Fibroblast of skin of left quadriceps (primary cell): ENCODE measurements at places on chromosomes 13 and 19.

- no peak for DNase-seq
Observed at GRCh38 chr13:112060282-112060830, 6.6 kb upstream of the SOX1 start.

- peak; percentile 98 for DNase-seq
Observed at GRCh38 chr19:31214086-31214485, 135.2 kb downstream of the TSHZ3 start.

DNA sequence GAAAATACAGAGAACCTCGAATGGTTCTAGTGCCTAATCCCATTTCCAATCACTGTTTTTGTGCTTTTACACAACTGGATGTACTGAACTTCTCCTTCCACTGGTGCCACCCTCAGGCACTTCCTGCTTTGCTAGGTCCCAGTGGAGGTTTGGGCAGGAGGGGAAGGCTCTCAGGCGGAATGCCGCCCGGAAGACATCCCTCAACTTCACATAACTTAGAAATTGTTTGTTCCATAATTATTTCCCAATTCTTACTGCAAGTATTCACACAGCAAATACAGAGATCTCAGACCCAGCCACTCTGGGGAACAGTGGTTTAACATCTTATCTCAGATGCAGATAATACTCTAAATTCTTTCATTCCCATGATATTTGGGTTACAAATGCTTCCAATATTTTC lies 195.7 kb upstream of the IPO5 start:
- peak; percentile 22 for DNase-seq

- DNase-seq, result peak; percentile 16
Observed at GRCh38 chr19:2887391-2887914, 13.3 kb upstream of the ZNF57 start.

GRCh38 chr19:23482829-23483228 lies 87.6 kb upstream of the ZNF91 start:
- DNase-seq, result no peak

GRCh38 chr13:106505732-106506131 lies 29.7 kb downstream of the EFNB2 start:
- no peak for DNase-seq

DNA sequence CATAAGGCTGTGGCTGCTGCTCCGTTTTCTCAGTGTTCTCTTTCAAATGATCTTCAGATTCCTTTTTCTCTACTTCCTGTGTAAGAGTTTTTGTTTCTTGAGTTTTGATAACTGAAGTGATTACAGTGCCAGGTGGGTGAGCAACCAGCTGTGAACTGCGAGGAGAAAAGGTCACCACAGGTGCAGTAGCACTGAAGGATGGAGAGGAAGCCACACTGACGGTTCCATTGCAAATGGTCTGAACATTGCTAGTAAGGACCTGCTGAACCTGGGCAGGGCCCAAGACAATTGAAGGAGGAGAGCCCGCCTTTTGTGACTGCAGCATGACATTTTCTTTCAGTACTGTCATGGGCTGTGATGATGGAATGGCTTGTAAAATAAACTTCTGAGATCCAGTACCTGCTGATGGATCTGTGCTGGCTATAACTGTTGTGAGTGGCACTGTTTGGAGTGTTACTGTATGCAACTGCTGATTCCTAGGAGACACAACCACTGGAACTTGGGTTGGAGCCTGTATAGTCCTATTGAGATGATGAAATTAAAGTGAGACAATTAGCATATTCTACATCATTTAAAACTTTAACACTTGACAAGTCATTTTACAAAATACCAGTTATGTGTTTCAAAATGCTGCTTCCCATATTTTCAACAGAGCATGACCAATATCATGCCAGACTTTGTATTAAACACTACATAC lies 85.5 kb downstream of the ELF1 start:
- no peak for DNase-seq

- no peak for DNase-seq
Observed at GRCh38 chr19:2365201-2365970, 5.3 kb downstream of the TMPRSS9 start.

GRCh38 chr19:55389386-55390317 lies 3.9 kb downstream of the RPL28 start:
- no peak for DNase-seq

- no peak for DNase-seq
Observed at GRCh38 chr13:27170516-27171243, 931 bp downstream of the USP12 start.

GRCh38 chr19:37829526-37829925 lies 50.1 kb upstream of the ZNF573 start:
- DNase-seq, result no peak
